ENCODE measurements at places on chromosomes 1 and 21.

- DNase-seq = no peak
Measured at GRCh38 chr1:101653482-101653946, 343.2 kb downstream of the OLFM3 start.

- no peak for DNase-seq
Measured at GRCh38 chr21:20108016-20108415, 890.2 kb upstream of the NCAM2 start.

GRCh38 chr1:224435318-224435763 is 744 bp upstream of the WDR26 start:
- DNase-seq = peak; percentile 22

- DNase-seq = peak; percentile 55
Measured at GRCh38 chr1:13730291-13730690, 30.3 kb downstream of the PRDM2 start.

DNA sequence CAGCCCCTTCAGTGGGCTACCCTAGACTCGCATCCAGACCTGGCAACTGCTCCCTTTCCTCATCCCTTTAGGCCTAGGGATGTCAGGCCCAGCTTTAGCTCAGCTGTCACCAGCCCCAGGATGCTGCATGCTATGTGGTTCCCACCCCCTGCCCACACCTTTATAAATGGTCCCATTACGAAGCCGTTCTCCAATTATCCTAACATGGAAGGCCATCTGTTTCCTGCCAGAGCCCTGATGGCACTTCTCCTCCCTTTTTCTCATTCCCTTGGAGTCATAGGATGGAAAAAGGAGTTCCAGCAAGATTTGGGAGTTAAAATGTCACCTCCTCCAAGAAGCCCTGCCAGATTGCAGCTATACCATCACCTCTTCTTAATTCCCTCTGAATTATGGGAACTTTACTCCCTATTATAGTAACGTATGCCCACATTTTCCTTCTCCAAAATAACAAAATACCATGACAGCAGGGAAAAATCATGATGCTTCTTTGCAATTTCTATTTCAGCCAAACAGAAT is 205.0 kb upstream of the GRIK3 start:
- no peak for DNase-seq

DNA sequence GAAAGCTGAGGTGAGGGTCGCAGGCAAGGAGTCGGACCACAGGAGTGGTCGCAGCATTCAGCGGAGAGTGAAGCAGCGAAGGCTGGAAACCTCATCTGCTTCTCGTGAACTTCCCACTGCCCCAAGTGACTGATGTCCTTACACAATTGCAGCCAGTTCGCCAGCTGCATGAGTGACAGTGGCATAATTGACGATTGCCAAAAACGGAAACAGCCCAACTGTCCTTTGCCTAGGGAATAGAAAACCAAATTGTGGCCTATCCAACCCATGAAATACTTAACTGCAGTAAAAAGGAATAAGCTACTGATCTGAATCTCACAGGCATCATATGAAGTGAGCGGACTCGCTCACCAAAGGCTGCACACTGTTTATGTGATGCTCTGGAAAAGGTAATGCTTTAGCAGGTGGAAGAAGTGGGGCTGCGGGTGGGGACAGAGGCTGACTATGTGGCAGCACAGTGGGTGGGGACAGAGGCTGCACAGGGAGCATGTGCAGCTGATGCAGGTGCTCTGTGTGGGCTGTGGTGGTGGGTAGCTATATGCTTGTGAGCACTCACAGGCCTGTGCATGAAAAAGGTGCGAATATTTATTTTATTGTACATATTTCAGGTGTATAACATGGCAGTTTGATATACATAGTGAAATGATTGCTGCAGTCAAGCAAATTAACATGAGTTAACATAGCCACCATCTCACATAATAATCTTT is 4.2 kb upstream of the NLRP3 start:
- DNase-seq = no peak

All from CD4-positive, alpha-beta T cell treated with Interleukin-17A for 1 hour (primary cell).